ENCODE measurements at places on chromosomes 1 and 21. TPM values are rescaled to one million over a fixed set of nuclear protein-coding genes. Genes with fewer than 3 reads are reported as not detected.

Gene KLF17
- total RNA-seq: 0.67 TPM

Gene SH3BGR
- 1.3 TPM for total RNA-seq

Gene C1orf167
- total RNA-seq: not detected

Gene LAX1
- total RNA-seq: not detected

Gene OLIG2
- not detected for total RNA-seq

Gene SLC1A7
- total RNA-seq: 0.05 TPM

Gene TTC39A
- 1.7 TPM for total RNA-seq

Gene TMEM50B
- total RNA-seq: 10.7 TPM

Gene APOBEC4
- not detected for total RNA-seq

Gene FMO3
- not detected for total RNA-seq

Gene CFH
- total RNA-seq: 5.6 TPM

Gene FAM131C
- 19.7 TPM for total RNA-seq

Gene DENND2C
- 0.42 TPM for total RNA-seq

Gene SLC45A3
- 5.7 TPM for total RNA-seq

Gene NKAIN1
- 1.1 TPM for total RNA-seq

Gene MCOLN3
- 2.9 TPM for total RNA-seq

Gene COL9A2
- total RNA-seq: 0.17 TPM

Gene AQP10
- total RNA-seq: not detected

Gene PTPN14
- 11.5 TPM for total RNA-seq

Gene OR2T35
- not detected for total RNA-seq

Gene ARHGEF10L
- 8.0 TPM for total RNA-seq

Gene TRIM58
- not detected for total RNA-seq

Gene RBM11
- not detected for total RNA-seq

Gene FCAMR
- not detected for total RNA-seq

Gene TP73
- 0.42 TPM for total RNA-seq

Gene MPZ
- 0.30 TPM for total RNA-seq

Gene HTR1D
- total RNA-seq: 11.9 TPM

Gene RIMKLA
- 0.27 TPM for total RNA-seq

Gene IL19
- total RNA-seq: not detected

Gene FAM163A
- not detected for total RNA-seq

Gene SPRR2G
- total RNA-seq: not detected

Gene BCAR3
- 91.1 TPM for total RNA-seq

Measured in A549 treated with GW870086 at 1 μM for 4 hours (cell line).